Heart left ventricle (tissue), 16 donors: ENCODE measurements at places on chromosomes 2 and 18. TPM values are rescaled to one million over a fixed set of nuclear protein-coding genes. Genes with fewer than 3 reads are reported as not detected.
A peak's percentile ranks its signal among the peaks of the same experiment; 100 is the strongest.

The RAPH1 gene
- 10.3 TPM for polyA plus RNA-seq

The SLC39A10 gene
- polyA plus RNA-seq = 3.1 TPM

The FABP1 gene
- 1.2 TPM for polyA plus RNA-seq

The POTEF gene
- polyA plus RNA-seq = not detected

GRCh38 chr2:190068764-190069163, 6.2 kb upstream of the MSTN start:
- H3K27me3 ChIP-seq = no peaks in the 10 kb centered on the region
- H3K4me3 ChIP-seq = no peak overlapping the region
- no peaks in the 10 kb centered on the region for H3K36me3 ChIP-seq
- no peak for DNase-seq

- no peaks in the 10 kb centered on the region for H3K27me3 ChIP-seq
- no peaks in the 10 kb centered on the region for H3K36me3 ChIP-seq
- no peak overlapping the region for H3K27ac ChIP-seq
- no peaks in the 10 kb centered on the region for H3K4me1 ChIP-seq
Observed at GRCh38 chr18:58180738-58181353, 136.8 kb downstream of the NEDD4L start.

- peaks cover 75% of the 10 kb centered on the region for H3K4me1 ChIP-seq
- no peaks in the 10 kb centered on the region for H3K27me3 ChIP-seq
- H3K27ac ChIP-seq = no peak overlapping the region
- H3K36me3 ChIP-seq = no peaks in the 10 kb centered on the region
- no peak overlapping the region for H3K4me3 ChIP-seq
Observed at GRCh38 chr2:46719487-46719886, 196.1 kb downstream of the MCFD2 start.

GRCh38 chr2:1808981-1809422, 64.7 kb upstream of the PXDN start:
- H3K4me1 ChIP-seq = no peaks in the 10 kb centered on the region
- H3K27me3 ChIP-seq = no peaks in the 10 kb centered on the region
- no peaks in the 10 kb centered on the region for H3K36me3 ChIP-seq

- no peaks in the 10 kb centered on the region for H3K4me1 ChIP-seq
- H3K36me3 ChIP-seq = peaks cover 19% of the 10 kb centered on the region
- DNase-seq = no peak
- H3K27ac ChIP-seq = no peak overlapping the region
- H3K27me3 ChIP-seq = no peaks in the 10 kb centered on the region
Observed at GRCh38 chr2:237772513-237772912, 26.1 kb upstream of the RBM44 start.

DNA sequence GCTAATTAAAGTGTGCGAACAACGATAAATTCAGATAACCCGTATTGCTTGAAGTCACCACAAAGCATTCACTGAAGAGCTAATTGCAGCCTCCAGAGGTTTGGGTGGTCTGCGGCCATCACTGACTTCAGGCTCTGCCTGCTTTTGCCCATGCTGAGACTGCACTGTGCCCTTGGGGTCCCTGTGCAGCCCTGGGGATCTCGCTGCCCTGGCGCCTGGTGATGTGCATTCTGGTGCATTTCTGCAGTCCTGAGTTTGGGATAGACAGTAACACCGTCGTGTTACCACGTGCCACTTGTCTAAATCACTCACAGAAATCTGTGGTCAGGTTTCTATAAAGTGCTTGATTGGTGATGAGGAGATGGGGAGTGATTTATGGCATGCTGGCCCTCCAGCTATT, 27.6 kb downstream of the LDLRAD4 start:
- H3K27me3 ChIP-seq = no peaks in the 10 kb centered on the region
- peaks cover 21% of the 10 kb centered on the region for H3K4me1 ChIP-seq
- no peak overlapping the region for H3K27ac ChIP-seq
- DNase-seq = no peak
- H3K36me3 ChIP-seq = no peaks in the 10 kb centered on the region
- H3K4me3 ChIP-seq = no peak overlapping the region

- H3K27ac ChIP-seq = no peak overlapping the region
- no peaks in the 10 kb centered on the region for H3K27me3 ChIP-seq
- no peak for DNase-seq
- no peaks in the 10 kb centered on the region for H3K4me1 ChIP-seq
- no peaks in the 10 kb centered on the region for H3K36me3 ChIP-seq
- no peak overlapping the region for H3K4me3 ChIP-seq
Observed at GRCh38 chr18:61676773-61677434, 215.9 kb downstream of the RNF152 start.

DNA sequence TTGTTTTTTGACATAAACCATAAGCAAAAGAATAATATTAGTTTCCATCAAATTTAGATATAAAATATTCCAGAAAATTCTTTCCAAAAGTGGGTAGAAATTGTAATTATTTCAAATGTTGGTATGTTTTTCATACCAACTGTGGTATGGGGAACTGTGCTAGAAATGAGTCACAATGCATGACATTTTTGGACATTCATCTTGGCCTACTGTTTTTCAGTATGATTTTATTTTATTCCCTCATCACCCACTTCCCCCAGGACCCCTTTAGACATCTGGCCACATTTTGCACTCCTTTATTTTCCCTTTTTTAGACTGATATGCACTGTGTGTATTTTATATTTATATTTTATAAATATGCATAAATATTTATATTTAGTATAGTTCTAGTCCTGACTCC, 97.1 kb downstream of the DPP4 start:
- no peak overlapping the region for H3K27ac ChIP-seq
- DNase-seq = no peak
- no peaks in the 10 kb centered on the region for H3K27me3 ChIP-seq
- no peaks in the 10 kb centered on the region for H3K36me3 ChIP-seq
- H3K4me1 ChIP-seq = no peaks in the 10 kb centered on the region

DNA sequence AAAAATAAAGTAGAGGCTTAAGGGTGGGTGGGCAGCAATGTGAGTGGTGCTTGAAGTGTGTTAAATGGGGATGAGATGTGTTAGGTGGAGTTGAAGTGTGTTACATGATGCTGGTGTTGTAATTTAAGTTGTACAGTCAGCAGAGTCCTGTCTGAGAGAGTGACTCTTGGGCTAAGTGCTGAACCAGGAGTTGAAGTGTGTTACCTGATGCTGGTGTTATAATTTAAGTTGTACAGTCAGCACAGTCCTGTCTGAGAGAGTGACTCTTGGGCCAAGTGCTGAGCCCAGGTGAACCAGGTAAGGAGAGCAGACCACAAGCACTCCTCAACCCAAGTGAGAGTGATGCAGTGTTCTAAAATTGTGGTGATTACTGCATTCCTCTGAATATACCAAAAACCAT, 40.6 kb downstream of the LCLAT1 start:
- H3K4me3 ChIP-seq = no peak overlapping the region
- H3K27me3 ChIP-seq = no peaks in the 10 kb centered on the region
- peaks cover 5% of the 10 kb centered on the region for H3K4me1 ChIP-seq
- H3K27ac ChIP-seq = no peak overlapping the region

GRCh38 chr2:218880102-218880858, at the start of gene WNT10A:
WNT10A (plus strand) TSS chr2:218880852; CDS start chr2:218880996, 144 bp downstream.
- no peak within 1 kb of the TSS for H3K27ac ChIP-seq
- no peaks in the 10 kb centered on the region for H3K36me3 ChIP-seq
- H3K27me3 ChIP-seq = peaks cover 99% of the 10 kb centered on the region
- peak within 1 kb of the TSS; percentile 22 for H3K4me3 ChIP-seq
- DNase-seq = no peak
- H3K4me1 ChIP-seq = peaks cover 12% of the 10 kb centered on the region

- no peaks in the 10 kb centered on the region for H3K27me3 ChIP-seq
- H3K4me1 ChIP-seq = no peaks in the 10 kb centered on the region
- H3K27ac ChIP-seq = no peak overlapping the region
- no peaks in the 10 kb centered on the region for H3K36me3 ChIP-seq
- H3K4me3 ChIP-seq = no peak overlapping the region
Observed at GRCh38 chr2:48017136-48017535, 110.8 kb upstream of the FBXO11 start.

GRCh38 chr2:129436809-129437208, 542.7 kb upstream of the RAB6C start:
- no peak overlapping the region for H3K4me3 ChIP-seq
- no peaks in the 10 kb centered on the region for H3K4me1 ChIP-seq
- DNase-seq = no peak

GRCh38 chr2:239579081-239579480, 178.3 kb upstream of the HDAC4 start:
- H3K36me3 ChIP-seq = no peaks in the 10 kb centered on the region
- H3K4me1 ChIP-seq = no peaks in the 10 kb centered on the region
- no peak overlapping the region for H3K27ac ChIP-seq
- no peak overlapping the region for H3K4me3 ChIP-seq
- peaks cover 17% of the 10 kb centered on the region for H3K27me3 ChIP-seq
- DNase-seq = no peak

GRCh38 chr2:54840559-54841468, 117.4 kb downstream of the EML6 start:
- H3K36me3 ChIP-seq = no peaks in the 10 kb centered on the region
- DNase-seq = no peak
- H3K4me1 ChIP-seq = no peaks in the 10 kb centered on the region
- no peak overlapping the region for H3K4me3 ChIP-seq
- no peaks in the 10 kb centered on the region for H3K27me3 ChIP-seq

- H3K4me3 ChIP-seq = no peak overlapping the region
- no peaks in the 10 kb centered on the region for H3K27me3 ChIP-seq
Observed at GRCh38 chr2:9763356-9764152, 79.7 kb upstream of the TAF1B start.

DNA sequence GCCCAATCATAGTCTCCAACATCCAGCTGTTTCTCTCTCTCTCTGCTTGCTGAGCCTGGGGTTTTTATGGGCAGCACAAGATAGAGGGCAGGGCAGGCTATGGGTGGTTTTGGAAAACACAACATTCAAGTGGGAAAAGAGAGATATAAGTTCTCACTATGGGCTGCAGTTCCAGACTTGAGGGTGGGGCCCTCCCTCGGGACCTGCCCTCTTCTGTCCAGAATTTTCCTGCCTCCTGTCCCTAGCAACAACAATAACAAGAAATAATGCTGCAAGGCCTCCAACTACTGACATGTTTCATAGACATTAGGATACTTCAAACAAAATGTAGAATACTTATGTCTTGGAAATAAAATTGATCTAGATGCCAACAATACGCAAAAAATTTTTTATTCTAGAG, 107.8 kb downstream of the C18orf54 start:
- H3K4me1 ChIP-seq = no peaks in the 10 kb centered on the region
- DNase-seq = no peak
- H3K27me3 ChIP-seq = no peaks in the 10 kb centered on the region
- no peaks in the 10 kb centered on the region for H3K36me3 ChIP-seq
- no peak overlapping the region for H3K4me3 ChIP-seq

- DNase-seq = no peak
- no peak overlapping the region for H3K27ac ChIP-seq
- H3K4me3 ChIP-seq = no peak overlapping the region
- no peaks in the 10 kb centered on the region for H3K36me3 ChIP-seq
Observed at GRCh38 chr18:64645753-64646152, 496.9 kb upstream of the LINC00305 start.
